Esophagus muscularis mucosa (tissue), 4 donors: ENCODE measurements at places on chromosomes 4 and X.

DNA sequence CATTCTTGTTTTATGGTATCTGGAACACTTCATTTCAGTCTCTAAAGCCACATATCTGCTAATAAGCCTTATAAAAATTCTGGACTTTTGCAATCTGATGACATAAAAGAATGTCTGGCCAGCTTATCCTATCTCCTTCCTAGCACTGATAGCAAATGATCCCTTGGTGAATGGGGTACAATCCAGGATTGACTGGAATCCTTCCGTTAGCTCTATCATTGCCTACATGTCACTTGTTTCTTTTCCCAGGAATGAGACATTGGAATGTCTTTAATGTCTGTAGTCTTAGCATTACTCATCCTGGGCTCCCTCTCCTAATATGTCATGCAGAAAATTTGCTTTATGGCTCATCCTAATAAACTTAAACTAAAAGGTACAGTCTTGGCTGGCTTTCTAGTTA is 14.8 kb upstream of the PABPC4L start:
- DNase-seq, result no peak

- DNase-seq, result no peak
Observed at GRCh38 chr4:173509036-173510001, 20.7 kb downstream of the HAND2 start.

GRCh38 chr4:22670956-22671355 is 21.8 kb upstream of the GBA3 start:
- DNase-seq, result no peak

DNA sequence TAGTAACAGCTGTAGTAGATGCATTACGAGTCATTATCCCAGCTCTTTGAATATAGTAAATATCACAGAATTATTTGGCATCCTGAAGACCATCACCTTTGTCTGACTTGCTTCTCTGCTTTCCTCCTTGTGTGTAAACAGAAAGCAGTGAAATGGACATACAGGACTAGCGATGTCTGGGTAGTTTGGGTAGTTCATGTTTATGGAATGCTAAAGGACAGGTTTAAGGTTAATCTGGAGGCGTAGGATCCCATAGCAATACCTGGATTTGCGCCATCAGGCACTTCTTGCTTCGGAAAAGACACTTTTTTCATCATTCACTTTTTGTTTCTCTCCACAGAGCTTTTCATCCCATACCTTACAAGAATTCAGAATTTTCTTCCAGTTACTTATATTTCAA is 232.2 kb downstream of the GPAT3 start:
- no peak for DNase-seq

DNA sequence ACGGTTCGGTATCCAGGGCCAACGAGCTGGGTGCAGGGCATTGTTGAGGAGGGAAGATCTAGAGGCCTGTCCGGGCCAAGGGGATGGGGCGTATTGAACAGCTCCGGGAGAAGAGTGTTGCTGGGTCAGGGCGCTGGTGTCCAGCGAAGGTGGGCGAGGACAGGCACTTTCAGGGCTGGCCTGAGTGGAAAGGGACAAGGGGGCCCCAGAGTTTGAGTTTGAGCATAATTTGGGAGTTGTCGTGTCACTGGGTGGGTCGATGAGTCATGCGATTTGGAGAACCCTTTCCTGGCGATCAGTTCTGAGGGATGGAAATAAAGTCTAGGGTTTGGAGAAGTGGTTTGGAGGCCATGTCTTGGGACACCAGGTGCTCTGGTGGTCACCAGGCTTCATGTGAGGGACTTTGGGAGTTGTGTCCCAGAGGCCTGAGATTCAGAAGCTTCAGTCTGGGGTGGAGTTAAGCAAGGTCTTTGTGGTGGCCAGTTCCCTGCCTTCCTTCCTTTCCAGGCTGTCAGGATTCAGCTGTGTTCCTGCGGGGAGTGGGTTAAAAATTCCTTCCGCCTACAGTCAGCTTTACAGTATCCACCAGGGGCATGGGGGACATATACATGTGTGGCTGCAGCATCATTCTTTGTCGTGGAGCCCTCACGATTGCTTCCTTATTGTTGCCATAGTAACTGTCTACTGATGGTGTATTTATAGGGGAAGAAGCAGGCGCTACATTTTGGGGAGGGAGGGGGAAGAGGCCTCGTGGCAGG is 504 bp downstream of the PRRG3 start:
- no peak for DNase-seq

GRCh38 chr4:120919358-120919757 is 3.2 kb downstream of the PRDM5 start:
- no peak for DNase-seq

DNA sequence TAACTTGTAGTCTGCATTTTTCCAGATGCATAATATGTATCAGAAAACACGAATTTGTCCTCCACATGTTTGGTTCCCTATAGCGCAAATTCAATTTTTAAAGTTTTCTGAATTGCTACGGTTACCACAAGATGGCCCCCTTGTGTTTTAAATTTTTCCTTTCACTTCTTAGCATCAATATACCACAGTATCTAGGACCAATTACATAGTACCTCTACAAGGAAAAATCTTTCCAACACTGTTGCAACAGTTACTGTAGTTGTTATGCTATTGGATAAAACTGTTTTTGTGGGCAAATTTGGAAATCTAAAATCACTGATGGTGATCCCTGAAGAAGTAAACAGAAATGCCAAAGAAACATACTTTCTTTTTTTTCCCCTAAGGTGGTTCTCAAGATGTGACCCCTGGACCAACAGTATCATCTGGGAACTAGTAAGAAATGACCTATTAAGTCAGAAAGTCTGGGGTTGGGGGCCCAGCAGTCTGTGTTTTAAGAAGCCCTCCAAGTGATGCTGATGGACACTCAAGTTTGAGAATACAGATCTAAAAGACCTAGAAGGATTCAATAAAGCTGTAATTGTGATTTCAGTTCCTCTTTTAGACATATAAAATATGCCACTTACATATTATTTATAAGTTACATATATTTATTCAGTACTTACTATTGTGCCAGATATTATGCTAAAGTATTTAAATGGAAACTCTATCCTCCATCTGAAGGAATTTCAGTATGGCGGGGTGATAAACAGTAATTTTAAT is 3.1 kb downstream of the ZGRF1 start:
- no peak for DNase-seq

- no peak for DNase-seq
Observed at GRCh38 chr4:141703497-141703896, 67.1 kb downstream of the IL15 start.

DNA sequence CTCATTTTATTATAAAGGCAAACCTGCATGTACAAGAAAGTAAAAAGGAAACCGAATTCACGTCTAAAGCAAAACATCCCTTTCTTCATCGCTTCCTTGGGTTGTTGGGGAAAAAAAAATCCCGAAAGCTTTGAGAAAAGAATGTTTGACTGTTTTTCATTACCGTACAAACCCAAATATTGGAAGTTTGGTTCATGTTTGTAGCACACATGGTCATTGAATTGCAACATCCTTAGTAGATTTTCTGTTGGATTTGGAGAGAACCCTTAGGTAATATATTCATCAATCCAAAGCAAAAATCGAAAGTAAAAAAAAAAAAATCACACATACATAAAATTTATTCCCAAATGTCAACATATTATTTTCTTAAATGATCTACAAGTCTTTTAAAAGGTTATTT is 420.3 kb downstream of the MAPK10 start:
- DNase-seq, result no peak

GRCh38 chr4:42302348-42302747 is 94.9 kb upstream of the SHISA3 start:
- DNase-seq, result no peak

DNA sequence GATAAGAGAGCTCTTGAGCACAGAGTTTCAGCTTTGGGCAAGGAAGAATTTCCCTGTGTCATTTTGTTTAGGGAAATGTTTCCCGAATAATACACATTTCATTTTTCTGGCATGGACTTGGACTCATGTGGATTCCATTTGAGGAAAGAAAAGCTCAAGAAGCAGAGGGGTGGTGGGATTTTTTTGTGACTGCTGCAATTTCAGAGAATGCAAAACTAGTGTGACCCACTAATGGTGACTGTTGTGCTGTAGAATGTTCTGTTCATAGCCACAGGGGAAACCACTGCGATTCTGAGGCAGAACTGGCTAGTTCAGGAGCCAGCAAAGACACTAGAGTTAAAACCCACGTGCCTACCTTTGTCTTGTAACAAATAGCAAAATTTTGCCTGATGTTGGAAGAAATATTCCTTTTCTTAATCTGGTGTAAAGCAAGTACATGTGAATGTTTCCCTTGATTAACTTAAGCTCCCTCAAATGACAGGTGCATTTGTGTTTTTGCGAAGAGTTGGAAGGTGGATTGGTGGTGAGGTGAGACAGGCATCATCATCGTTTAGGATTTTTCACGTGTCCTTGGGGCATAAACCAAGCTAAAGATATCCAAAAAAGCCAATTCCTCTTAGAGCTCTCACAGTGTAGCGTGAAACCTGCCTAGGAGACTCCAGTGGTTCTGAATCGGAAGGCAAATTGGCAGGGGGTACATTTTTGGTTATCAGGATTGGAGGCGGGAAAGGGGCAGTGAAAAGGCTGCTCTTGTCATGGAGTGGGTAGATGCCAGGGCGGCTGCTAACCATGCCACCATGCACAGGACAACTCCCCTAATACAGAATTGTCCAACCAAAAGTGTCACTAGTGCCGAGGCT is 38.0 kb upstream of the FAM9C start:
- DNase-seq, result no peak

DNA sequence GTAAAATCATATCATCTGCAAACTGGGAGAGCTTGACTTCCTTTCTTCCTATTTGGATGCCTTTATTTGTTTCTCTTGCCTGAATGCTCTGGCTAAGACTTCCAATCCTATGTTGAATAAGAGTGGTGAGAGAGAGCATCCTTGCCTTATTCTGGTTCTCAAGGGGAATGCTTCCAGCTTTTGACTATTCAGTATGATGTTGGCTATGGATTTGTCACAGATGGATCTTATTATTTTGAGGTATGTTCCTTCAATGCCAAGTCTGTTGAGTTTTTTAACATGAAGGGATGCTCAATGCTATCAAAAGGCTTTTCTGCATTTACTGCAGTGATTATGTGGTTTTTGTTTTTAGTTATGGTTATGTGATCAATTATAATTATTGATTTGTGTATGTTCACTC is 2144.6 kb upstream of the TENM3 start:
- no peak for DNase-seq

DNA sequence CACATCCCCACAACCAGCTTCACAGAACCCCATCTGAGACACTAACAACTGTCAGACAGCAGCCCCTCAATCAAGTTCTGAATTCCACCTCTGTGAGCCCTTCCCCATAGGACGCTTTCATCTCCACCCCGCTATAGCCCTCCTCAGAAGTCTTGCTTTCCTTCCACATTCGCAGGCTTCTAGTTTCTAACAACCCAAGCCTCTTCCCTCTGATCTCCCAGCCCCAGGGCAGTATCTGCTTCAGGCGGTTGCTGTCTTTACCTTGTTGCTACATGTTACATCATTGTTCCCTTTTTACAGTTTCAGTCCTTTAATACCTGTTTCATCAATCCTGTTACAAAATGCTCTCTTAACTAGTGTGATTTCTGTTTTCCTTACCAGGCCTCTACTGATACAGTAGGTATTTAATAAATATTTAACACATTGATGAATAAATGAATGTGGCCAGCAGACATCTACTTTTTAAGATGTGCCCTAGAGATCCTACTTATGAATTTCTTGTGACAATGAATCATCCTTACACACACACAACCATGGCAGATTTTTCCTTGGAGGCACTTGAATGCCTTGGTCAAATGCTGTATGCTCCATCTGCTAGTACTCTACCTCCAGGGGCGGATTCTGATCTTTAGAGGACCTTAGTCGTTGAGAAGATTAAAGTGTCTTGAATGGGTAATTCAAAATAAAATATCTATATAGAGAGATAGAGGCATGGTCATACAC is 164.7 kb upstream of the SLIT2 start:
- no peak for DNase-seq

GRCh38 chr4:143017210-143017609 is 167.5 kb upstream of the USP38 start:
- no peak for DNase-seq

GRCh38 chr4:147122685-147123084 is 177.0 kb upstream of the TTC29 start:
- no peak for DNase-seq

DNA sequence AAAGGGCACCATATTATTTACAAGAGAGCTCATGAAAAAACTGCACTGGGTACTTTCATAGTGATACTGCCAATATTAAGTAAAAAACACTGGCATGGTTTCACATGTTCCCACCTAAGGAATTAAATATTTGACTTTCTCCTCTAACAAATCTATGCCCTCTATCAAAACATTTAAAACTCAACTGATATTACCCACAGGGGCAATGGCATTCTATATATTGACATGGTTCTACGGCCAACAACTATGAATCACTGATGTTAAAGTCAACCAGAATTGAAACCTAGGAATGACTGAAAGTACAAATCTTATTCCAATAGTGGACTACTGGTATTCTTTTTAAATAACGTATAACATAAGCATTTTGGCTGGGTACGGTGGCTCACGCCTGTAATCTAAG is 28.2 kb downstream of the PHKA2 start:
- no peak for DNase-seq

DNA sequence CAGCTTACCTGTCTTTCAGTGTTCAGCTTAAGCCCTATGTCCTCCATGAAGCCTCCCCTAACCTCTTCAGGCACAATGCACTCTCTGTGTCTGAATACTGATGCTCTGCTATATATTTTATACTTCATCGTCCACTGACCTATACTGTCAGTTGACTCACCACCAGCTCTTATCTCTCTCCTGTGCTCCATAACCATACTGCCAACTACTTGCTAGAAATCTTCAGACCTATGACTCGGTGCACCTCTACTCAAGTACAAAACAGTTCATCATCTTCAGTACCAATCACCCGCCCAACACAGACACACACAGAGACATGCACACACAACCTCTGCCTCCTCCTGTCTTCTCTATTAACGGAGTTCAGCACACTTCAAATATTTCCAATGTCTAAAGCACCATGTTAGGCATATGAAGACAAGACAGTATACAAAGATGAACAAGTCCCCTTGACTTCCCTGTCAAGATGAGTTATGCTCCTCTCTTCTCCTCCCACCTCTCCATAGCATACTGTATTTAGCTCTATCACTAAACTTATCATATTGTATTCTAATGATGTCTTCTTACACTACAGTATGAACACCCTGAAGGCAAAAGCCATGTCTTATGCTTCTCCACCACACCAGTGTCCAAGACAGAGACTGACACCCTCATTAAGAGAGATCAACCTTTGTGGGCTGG is 42.5 kb downstream of the ARHGEF6 start:
- no peak for DNase-seq

GRCh38 chr4:122309988-122310626 is 68.7 kb upstream of the ADAD1 start:
- no peak for DNase-seq

DNA sequence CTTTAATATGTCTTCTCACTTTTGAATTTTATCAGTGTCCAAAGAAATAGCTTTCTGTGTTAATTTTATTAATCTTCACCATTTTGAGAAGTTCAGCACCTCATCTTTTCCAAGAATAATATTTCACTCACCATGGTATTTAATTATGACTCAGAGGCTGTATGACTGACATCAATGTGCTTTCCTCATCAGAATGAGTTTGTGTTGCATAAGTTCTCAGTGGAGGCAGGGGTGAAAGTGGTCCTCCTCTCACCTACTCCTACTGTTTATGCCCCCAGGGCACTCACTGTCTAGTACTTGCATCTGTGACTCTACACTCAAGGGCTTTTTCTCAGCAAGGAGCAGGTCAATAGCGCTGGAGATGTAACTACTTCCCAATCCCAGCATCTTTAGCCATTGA is 905.3 kb upstream of the INTU start:
- DNase-seq, result no peak

GRCh38 chrX:130834149-130834548 is 68.9 kb downstream of the ENOX2 start:
- no peak for DNase-seq
